ENCODE measurements at places on chromosomes 5 and 9.

- no peak overlapping the region for H3K4me3 ChIP-seq
- no peaks in the 10 kb centered on the region for H3K4me1 ChIP-seq
- H3K36me3 ChIP-seq: no peaks in the 10 kb centered on the region
- DNase-seq: no peak
These were observed 168.2 kb downstream of the CACNA1B start for GRCh38 chr9:138045541-138046490.

GRCh38 chr9:87557996-87558395, 60.3 kb downstream of the DAPK1 start:
- no peak for DNase-seq
- no peak overlapping the region for H3K4me3 ChIP-seq
- no peaks in the 10 kb centered on the region for H3K36me3 ChIP-seq
- H3K27me3 ChIP-seq: no peaks in the 10 kb centered on the region

- H3K27ac ChIP-seq: no peak overlapping the region
- DNase-seq: no peak
- H3K36me3 ChIP-seq: no peaks in the 10 kb centered on the region
These were observed 531.1 kb downstream of the PDE4D start for GRCh38 chr5:59362438-59362837.

- H3K36me3 ChIP-seq: no peaks in the 10 kb centered on the region
- H3K27me3 ChIP-seq: no peaks in the 10 kb centered on the region
- no peak overlapping the region for H3K4me3 ChIP-seq
- no peak overlapping the region for H3K27ac ChIP-seq
- no peak for DNase-seq
These were observed 414.1 kb upstream of the MEF2C start for GRCh38 chr5:89297066-89297465.

DNA sequence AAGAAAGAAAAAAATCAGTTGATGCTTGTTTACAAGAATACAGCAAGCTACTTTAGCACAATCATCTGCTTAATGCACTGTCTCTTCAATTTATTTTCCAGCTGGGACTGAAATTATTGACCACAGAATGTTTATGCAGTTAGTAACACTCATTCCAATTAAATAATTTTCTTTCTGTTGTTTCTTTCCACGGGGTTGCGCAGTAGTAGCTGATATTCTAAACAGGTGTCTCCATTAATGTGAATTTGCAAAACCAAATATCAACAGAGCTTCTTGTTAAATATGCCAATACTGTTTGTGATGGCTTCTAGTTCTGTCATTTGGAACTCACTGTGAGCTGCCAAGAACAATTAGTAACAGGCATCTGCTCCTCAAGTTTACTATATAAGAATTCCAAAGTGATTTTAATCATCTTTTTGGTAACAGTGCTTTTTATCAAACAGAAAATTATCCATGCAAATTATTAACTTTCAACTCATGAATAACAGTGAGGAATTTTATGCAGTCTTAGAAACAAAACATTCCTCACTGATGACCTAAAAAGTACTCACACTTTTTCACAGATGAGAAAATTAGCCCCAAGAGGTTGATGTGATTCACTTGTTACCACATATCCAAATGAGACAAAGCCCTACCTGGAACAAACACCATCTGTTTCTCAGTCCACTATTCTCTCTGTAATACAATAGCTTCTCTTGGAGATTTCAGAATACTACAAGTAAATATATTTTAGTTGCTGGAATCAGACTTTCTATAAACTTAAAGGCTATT, 567.6 kb upstream of the RGMB start:
- H3K27me3 ChIP-seq: no peaks in the 10 kb centered on the region
- H3K4me1 ChIP-seq: no peaks in the 10 kb centered on the region

DNA sequence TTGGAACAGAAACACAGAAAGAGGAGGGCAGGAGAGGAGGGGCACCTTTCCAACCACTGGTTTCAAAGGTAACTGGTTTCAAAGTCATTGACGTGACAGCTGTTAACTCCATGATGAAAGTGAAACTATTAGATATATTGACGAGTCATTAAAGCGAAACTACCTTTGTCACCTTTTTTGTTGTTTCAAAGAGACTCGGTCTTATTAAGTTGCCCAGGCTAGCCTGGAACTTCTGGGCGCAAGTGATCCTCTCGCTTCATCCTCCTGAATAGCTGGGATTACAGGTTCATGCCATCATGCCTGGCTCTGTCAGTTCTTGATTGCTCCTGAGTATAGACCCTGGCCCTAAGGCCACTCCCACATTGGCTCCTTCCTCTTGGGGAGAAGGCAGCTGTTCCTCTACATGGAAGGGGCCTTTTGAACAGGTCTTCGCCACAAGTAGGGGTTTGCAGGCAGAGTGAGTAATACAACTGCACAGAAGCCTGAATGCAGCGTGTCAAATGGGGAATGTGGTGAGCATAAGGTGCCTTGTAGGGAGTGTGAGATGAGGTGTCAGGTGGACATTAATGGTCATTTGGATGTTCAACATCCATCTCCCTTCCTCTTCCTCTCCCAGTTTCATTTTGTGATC, 3.4 kb upstream of the F12 start:
- no peak overlapping the region for H3K27ac ChIP-seq
- H3K4me3 ChIP-seq: no peak overlapping the region
- H3K4me1 ChIP-seq: no peaks in the 10 kb centered on the region
- no peaks in the 10 kb centered on the region for H3K36me3 ChIP-seq
- no peaks in the 10 kb centered on the region for H3K27me3 ChIP-seq
- no peak for DNase-seq

DNA sequence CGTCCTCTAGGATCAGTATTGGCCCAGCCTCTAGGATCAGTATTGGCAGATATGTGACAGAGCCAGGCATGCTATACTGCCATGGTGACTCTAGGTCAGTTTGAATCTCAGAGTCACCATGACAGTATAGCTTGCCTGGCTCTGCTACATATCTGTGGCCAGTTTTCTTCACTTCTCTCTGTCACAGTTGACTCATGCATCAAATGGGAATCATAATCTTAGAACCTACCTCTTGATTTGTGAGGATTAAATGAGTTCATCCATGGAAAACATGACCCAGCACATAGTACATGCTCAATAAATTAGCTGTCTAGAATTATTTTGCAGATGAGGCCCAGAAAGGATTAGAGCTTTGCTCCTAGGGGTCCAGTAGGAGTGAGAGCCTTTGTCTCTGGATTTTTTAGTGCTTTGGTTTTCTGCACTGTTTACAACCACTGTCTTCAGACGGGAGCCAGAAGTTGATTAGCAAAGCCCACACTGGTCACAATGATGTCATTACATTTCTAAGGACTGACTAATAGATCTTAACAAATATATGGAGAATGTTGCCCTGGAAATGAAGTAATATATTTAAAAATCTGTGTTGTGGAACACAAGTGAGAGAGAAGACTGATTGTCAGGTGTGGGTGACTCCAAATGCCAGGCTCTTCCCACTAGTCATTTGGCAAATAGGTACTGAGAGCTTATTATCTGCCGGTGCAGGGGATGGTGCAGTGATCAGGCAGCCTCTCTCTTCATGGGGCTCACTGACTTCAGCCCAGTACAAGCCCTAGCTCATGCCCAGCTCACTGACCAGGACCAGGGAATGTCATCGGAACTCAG, 76.0 kb downstream of the COL15A1 start:
- peak overlapping the region; percentile 27 for H3K27ac ChIP-seq
- H3K27me3 ChIP-seq: no peaks in the 10 kb centered on the region
- DNase-seq: no peak
- H3K4me1 ChIP-seq: peaks cover 10% of the 10 kb centered on the region

GRCh38 chr5:157354800-157355199, 88.9 kb downstream of the CYFIP2 start:
- H3K4me1 ChIP-seq: no peaks in the 10 kb centered on the region
- DNase-seq: no peak
- no peaks in the 10 kb centered on the region for H3K27me3 ChIP-seq
- H3K4me3 ChIP-seq: no peak overlapping the region
- H3K27ac ChIP-seq: no peak overlapping the region

- no peak overlapping the region for H3K27ac ChIP-seq
- H3K27me3 ChIP-seq: no peaks in the 10 kb centered on the region
- H3K4me1 ChIP-seq: no peaks in the 10 kb centered on the region
- no peak overlapping the region for H3K4me3 ChIP-seq
These were observed 214.6 kb upstream of the POU5F2 start for GRCh38 chr5:93956006-93956405.
